Eye (tissue), 1 donor: ENCODE measurements at places on chromosomes 4 and X.

DNA sequence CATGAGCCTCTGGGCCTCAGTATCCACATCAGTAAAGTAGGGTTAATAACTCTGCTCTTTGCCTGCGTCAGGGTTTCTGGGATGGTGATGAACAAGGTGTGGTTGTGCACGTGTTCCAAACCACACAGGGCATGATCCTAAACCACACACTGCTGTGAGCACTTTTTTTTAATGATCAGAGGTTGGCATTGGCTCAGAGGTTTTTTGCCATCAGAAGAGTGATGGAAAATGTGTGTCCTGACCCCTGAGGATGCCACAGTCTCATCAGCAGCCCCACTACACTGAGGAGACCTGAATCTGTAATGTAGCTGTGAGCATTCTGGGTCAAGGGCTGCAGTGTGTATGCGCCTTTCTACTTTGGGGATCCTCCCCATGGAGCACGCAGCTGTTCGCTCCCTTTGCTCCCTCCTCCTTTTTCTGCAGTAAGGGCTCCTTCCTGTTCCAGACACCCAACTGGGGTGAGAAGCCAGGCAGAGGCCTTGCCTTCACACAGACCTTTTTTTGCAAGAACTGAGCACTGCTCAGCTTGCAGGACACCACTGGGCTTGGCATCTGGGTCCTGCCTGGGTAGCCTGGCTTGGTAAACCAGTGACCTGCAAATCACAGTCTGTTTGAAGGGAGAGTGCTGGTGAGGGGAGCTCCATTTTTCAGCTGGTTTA lies 87.5 kb downstream of the MAMLD1 start:
- no peak for DNase-seq

- DNase-seq, result no peak
Measured at GRCh38 chr4:128454881-128455280, 167.3 kb upstream of the PGRMC2 start.

DNA sequence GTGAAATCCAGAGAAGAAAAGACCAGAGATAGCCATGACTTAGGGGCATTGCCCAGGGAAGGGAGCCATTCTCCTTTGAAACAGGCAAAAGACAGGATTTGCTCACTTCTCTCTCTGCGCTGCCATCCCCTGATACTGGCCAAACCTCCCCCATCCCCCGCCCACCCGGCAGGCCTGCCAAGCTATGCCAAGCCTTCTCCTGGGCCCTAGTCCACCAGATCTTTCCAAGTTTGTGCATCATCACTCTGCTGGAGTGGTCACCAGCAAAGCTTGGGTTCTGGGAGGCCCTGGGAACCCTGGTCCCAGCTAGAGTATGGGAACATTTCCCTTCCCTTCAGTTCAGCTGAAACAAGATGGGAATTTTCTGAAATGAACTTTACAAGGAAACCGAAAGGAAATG lies 18.4 kb downstream of the EFNB1 start:
- DNase-seq, result no peak

DNA sequence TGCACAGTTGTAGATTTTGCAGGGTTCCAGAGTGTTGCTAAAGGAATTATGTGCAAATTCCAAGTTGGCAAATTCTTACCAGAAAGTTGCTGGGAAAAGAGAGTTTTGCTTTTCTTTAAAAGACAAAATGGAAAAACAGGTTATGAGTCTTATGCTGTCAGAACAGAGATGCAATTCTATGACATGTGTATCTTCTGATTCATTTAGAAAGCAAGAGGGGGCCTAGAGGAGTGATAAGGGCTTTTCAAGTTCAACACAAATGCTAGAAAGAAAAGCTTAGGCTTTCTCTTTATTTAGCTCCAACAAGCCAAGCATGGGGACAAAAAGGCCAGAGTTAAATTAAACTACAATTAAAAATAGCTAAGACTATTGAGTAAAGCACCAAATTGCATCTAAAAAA lies 72.4 kb upstream of the GATB start:
- no peak for DNase-seq

DNA sequence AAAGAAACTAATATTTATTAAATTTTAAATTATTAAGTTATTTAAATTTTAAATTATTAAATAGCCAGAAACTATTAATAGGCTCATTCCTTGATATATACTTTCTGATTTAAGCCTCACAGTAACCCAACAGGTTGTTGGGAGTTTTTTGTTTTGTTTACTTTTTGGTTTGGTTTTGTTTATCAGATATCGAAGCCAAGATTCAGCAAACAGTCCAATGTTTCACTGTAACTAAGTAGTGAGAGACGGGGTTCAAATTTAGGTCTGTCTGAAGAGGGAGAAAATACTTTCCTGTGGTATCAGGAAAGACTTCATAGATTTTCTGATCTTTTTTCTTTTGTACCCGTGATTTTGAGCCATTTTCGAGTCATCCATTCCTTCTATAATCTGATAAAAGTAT lies 54.2 kb downstream of the CCDC158 start:
- no peak for DNase-seq

GRCh38 chr4:141107927-141108326 lies 25.3 kb downstream of the RNF150 start:
- no peak for DNase-seq

GRCh38 chrX:136045008-136045407 lies 59.8 kb downstream of the SLC9A6 start:
- no peak for DNase-seq

- DNase-seq, result peak; percentile 45
Measured at GRCh38 chrX:150486011-150486410, 82.4 kb upstream of the MTM1 start.
